ENCODE measurements at places on chromosomes 12 and 14.

DNA sequence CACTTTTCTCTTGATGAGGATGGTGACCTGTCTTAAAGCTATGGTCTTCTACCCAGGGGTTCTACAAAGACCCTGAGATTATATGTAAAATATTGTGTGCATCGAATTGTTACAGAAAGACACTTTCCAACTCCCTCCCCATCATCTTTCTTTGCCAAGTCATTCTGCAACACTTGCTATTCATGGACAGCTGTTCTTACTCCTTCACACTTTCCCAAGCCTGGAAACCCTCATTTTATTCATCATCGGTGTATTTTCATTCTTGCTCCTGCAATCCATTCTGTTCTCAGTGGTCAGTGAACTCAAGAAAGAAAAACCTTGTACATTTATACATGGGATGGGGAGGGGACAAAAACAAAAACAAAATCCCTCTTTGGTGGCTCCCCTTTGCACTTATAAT, 90.5 kb upstream of the STXBP6 start:
- DNase-seq, result no peak

- no peak for DNase-seq
These were observed 8.7 kb upstream of the SLC4A8 start for GRCh38 chr12:51415931-51416330.

- DNase-seq, result no peak
These were observed 28.8 kb downstream of the GDF11 start for GRCh38 chr12:55771736-55772135.

DNA sequence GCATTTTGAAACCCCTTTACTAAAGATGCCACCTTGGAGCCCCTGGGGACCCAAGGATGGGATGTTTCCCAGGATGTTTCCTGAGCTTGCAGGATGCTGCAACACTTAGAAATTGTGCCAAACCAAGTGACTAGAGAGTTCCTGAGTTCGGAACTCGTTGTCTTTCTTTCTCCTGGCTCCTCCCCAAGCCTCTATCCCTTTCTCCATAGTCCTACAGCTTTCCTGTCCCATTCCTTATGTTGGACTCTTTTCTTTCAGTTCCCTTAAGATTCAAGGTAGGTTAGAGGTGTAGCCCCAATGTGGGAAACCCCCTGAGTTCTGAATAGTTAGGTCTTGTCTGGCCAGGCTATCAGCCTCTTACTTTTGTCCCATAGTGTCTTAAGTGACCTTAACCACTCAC, 1.4 kb upstream of the KIF5A start:
- no peak for DNase-seq

DNA sequence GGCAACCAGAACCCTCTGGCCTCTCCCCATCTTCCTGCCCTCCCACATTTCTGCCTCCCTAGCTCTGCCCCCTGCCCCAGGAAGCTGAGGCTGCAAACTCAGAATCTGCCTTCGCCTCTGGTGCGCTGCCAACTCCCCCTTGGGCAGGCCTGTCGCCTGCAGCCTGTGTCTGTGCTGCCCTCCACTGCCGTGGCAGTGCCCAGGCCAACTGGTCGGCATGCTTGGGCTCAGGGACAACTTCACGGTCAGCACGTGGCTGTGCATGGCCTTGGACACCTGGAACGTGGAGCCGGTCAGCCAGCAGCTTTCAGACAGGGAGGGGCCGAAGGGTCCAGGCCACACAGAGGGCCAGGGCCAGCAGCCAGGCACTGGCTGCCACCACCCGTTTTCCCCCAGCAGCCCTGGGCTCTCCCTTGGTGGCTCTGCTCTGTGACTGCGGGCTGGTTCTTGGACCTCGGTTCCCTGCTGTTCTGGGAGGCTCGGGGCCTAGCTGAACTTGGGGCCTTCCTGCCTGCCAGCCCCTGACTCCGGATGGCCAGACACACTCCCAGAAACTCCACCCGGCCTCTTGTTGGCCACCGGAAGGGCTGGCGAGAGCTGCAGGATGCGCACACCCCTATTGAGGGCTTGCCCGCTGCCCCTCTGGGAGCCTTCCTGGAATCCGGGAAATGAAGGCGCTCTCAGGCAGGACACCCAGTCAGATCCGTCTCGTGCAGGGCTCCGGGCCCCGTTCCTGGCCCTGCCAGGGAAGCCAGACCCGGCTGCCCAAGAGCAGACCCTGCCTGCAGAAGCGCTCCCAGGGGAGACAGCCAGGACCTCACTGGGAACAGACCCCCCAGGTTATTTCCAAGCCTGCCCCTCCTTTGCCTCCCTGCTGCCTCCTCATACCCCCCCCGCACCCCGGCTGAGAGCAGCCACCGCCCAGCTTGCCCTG, 34.2 kb upstream of the PPP1R13B start:
- no peak for DNase-seq

GRCh38 chr14:71397371-71397770, 490.1 kb downstream of the PCNX1 start:
- no peak for DNase-seq

- DNase-seq, result no peak
These were observed 129.6 kb downstream of the RFLNA start for GRCh38 chr12:124424516-124424905.

Data from CD4-positive, alpha-beta T cell treated with Interferon alpha-2 for 1 hour (primary cell).